Activated T-helper 1 cell treated with anti-CD3 and anti-CD28 coated beads, Interleukin-12 subunit alpha, Interleukin-12 subunit beta, Interleukin-2, Interleukin-4 antibody, amounts not matched to agents 30 ng/mL and 10 ng/mL and 1 ng/mL, durations not matched to agents 14 hours and 24 hours and 36 hours (primary cell): ENCODE measurements at places on chromosomes 16 and 17. TPM values are rescaled to one million over a fixed set of nuclear protein-coding genes. Genes with fewer than 3 reads are reported as not detected.

Gene GRAP
- 10.2 and 13.3 TPM in 2 replicates for total RNA-seq

DNA sequence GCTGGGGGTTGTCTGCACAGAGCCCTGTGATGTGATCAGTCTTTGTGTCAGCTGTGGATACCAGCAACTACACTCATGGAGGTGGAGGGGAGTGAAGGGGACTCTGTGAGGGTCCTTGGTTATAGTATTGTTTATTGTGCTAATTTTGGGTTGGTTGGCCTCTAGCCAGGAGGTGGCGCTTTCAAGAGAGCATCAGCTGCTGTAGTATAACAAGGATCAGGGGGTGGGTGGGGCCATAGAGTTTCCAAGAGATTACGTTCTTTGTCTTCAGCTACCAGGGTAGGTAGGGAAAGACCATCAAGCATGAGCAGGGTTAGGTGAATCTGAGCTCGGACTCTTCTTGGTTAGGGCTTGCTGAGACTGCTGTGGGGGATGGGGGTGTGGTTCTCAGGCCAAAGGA is 97.1 kb upstream of the HS3ST3A1 start:
- no peak for DNase-seq

GRCh38 chr16:22093996-22094395 is 1.7 kb downstream of the VWA3A start:
- DNase-seq, result no peak

DNA sequence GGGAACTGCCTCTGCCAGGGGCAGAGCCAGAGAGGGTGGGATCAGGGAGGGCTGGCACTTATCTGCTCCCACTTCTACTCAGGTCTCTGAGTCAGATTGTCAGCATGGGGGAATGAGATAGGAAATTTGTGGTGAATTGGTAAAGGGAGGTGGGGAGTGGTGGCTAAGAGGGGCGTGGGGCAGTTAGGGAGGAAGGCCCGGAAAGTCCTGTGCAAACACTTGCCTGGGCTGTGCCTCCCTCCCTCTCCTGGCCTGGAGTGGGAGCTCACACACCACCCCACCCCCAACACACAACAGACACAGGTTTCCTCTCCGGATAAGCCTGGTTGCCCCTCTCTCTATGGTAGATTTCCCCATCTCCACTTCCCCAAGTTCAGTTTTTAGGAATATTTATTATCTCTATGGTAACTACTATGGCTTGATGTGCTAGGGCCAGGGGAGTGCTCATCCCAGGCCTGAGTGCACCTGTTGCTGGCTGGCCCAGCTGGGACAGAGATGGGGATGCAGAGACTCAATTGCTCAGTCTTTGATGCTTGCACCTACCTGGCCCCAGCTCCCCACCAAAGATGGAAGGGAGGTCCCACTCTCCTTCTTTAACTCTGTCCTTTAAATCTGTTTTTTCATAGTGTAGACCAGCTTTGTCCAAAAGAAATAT is 2.7 kb downstream of the SPNS2 start:
- DNase-seq, result no peak

GRCh38 chr17:65593092-65593854 is 31.8 kb upstream of the AXIN2 start:
- DNase-seq, result no peak

Gene TBC1D28
- 0.08 TPM in 1 of 2 replicates, not detected in the other for total RNA-seq

DNA sequence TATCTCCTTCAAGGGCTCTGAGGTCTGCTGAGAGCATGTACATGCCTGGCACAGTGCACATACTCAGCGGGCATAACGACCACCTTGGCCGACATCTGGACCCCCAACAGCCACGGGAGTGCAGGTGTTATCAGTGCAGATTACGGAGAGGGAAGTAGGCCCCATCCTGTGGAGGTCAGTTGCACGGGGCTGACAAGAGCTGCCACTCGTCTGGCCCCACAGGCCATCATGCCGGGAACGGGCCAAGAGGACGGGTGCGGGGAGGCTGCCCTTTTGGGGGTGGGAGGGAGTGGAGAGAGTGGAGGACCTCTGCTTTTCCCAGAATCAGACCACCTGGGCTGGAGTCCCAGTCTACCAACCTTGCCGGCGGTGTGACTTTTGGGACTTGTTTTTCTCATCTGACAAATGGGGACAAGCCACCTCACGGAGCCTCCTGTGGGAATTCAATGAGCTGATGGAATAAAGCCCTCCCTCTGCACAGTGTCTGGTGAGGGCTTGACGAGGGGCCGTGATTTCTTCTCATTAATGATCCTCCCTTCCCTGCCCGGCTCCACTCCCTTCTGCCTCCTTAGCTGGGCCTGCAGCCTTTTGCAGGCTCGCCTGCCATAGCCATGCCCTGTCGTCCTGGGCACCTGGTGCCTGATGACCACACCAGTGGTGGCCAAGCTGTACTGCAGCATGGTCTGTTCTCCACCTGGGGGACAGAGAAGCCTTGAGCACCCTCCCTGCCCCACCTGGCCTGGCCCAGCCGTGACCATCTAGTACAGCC is 4.6 kb downstream of the PRSS33 start:
- no peak for DNase-seq
